ENCODE measurements at places on chromosomes 2 and 18.

DNA sequence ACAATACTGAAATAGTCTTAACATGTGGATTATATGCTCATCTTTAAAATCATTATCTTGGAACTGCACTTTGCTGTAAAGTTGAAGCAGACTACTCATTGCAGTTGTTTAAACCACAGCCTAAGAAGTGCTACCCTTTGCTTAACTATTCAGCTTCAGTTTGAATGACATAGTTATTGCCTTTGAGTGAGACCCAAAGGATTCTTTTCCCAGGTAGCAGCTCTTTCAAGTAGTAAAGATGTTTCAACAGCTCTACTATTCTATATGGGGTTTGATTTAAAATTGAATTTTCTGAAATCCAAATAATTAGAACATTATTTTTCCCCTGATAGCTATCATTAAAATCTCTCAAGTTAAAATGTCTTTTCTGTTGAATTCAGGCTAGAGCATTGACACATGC lies 1.1 kb downstream of the SCG2 start:
- no peak for DNase-seq

GRCh38 chr2:175457895-175458448 lies 276.5 kb upstream of the ATP5MC3 start:
- DNase-seq, result no peak

DNA sequence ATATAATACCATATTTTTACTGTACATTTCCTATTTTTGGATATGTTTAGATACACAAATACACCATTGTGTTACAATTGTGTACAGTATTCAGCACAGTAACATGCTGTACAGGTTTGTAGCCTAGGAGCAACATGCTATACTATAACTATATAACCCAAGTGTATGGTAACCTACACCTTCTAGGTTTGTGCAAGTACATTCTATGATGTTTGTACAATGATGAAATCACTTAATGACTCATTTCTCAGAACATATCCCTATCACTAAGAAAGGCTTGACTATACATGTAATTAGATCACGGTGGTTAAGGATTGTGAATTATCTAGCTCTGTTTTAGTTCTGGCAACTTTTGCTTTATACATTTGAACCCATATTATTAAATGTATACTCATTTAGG lies 31.3 kb downstream of the NPHP1 start:
- no peak for DNase-seq

- no peak for DNase-seq
Observed at GRCh38 chr2:9463698-9464034, 10.7 kb upstream of the IAH1 start.

- no peak for DNase-seq
Observed at GRCh38 chr2:170887496-170887895, 41.6 kb upstream of the GORASP2 start.

DNA sequence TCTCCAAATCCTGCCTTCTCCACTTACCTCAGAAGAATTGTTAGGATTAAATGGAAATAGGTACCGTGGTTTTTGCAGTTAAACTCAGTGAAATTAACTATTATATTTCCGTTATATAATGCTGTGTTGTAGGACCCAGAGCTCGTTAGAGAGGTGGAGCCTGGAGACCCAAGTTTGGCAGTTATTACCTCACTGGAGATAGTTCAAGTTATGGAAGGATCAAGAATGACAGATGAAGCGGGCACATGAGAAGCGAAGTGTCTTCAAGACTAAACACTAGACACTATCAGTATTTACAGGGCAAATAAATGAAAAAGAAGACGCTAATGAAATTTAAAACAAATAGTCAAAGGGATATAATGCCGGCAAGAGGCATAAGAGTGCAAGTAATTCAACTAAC lies 866 bp downstream of the CWC22 start:
- no peak for DNase-seq

- DNase-seq, result no peak
Observed at GRCh38 chr2:165454905-165455304, 14.6 kb upstream of the CSRNP3 start.

DNA sequence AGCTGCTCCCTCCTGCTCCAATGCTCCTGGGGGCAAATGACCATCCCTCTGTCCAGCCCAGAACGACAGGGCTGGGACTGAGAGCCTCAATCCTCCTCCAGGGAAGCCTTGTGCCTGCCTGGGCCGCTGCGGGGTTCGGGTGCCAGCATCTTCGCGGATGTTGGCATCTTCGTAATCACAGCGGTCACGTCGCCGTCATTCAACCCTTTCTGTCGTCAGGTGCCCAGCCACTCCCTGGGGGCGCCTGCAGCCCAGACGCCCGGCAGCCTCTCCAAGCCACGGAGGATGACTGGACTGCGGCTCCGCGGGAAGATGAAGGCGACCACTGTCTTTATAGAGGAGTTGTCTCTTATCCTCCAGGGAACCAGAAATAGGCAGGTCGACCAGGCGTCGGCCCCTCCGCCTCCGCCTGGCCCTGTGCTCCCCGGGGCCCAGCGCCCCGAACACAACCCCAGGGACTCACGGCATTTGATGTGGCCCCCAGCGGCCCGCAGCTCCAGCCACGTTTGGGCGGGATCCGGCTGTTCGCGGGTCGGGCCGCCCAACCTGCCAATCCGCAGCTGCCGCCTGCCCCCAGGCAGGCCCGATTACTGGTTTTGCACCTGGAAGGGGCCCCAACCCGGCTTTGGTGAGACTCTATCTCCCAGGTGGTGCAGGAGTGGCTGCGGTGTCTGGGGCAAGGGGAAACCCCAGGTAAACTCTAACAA lies 113.9 kb downstream of the THNSL2 start:
- no peak for DNase-seq

GRCh38 chr2:109046925-109047508 lies 58.0 kb upstream of the EDAR start:
- no peak for DNase-seq

DNA sequence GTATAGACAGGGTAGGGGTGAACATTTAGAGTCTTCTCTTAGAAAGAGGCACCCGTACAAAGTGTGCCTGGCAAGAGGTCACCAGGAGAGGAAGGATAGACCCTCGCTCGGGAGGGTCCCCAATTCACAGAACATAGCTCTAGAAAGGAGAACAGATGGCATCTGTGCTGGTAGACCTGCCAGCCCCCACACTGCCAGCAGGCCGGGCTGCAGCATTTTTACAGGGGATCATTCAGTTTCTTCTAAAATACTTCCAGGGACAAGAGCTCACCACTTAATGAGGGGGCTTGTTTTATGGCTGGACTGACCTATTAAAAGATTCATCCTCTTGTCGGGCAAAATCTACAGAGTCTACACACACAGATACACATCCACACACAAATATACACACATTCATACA lies 149.9 kb downstream of the SEPTIN10 start:
- no peak for DNase-seq

GRCh38 chr2:21263622-21264021 lies 139.9 kb downstream of the TDRD15 start:
- no peak for DNase-seq

DNA sequence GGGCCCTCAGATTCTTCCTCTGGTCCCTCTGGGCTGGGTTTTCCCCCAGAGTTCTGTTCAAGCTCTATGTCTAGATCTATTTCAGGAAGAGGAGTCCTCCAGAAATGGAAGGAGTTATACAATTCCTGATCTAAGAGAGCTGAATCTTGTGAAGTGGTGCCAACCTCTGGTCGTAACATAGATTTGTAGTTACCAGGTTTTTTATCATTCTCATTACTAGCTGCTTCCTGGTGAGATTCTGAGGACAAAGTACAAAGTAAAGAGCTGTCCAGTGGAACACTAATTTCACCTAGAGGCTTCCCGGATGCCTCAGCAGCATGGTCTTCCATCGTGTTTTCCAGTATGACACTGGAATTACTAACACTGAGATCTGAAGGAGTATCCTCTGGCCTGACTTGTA lies 44.1 kb downstream of the PPP4R1 start:
- DNase-seq, result no peak

- no peak for DNase-seq
Observed at GRCh38 chr2:179550214-179550613, 285.6 kb upstream of the SESTD1 start.

DNA sequence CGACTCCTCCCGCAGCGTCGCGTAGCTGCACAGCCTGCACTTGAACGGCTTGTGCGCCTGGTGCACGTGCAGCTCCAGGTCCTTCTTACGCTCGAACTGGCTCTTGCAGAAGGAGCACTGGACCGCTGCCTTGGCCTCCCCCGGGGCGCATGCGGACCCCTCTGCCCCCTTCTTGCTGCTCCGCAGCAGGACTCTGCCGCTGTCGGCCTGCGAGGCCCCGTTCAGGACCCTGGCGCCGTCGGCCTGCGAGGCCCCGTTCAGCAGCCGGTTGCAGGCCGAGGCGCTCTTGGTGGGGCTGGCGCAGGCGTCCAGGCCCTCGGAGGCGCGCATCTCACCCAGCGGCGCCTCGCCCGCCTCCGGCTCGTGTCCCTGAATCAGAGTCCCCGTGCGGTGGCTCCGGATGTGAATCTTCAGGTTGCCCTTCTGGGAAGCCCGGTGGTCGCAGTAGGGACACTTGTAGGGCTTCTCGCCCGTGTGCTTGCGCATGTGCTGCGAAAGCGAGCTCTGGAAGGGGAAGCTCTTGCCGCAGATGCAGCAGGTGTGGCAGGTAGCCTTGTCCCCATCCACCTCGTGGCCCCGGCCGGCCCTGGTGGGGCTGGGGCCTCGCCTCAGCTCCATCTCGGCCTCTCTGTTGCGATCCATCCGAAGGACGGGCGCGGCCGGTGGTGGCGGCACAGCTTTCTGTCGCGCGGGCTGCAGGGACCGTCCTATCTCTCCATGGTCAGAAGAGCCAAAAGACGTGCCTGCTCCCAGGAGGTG lies 52.5 kb downstream of the ZNF516 start:
- DNase-seq, result no peak

- no peak for DNase-seq
Observed at GRCh38 chr18:42087876-42088275, 132.8 kb downstream of the PIK3C3 start.

DNA sequence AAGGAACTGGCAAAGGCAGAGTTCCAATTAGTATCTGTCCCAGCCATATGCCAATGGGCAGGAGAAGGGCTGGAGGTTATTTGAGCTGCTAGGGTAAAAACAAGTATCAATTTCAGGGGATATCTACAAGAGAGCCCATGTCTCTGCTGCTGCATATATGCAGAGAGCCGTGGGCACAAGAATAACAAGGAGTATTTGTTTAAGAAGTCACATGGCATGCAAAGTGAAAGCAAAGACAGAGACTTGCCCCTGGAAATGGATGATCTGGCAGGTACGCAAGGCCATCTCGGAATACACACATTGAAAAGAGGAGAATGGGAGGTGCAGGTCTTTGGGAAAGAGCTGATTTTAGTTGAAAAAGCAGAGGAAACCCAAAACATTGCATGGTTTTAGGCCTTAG lies 170.6 kb downstream of the EVA1A start:
- DNase-seq, result no peak

DNA sequence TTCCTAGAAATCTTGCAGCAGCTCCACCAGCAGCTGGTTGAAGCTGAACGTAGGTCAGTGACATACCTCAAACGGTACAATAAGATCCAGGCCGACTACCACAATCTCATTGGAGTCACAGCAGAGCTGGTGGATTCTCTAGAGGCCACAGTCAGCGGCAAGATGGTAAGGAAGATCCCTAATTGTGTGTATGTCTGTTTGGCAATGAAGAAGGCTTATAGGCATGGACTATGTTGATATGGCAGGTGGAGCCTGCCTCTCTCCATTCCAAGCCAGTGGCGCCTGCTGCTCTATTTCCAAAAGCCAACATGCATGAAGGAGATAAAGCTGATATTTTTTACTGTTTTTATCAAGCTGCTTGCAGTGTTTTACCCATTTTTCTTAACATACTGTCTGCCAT lies 36.8 kb downstream of the ARMC9 start:
- no peak for DNase-seq

GRCh38 chr2:143856978-143857377 lies 662.9 kb downstream of the ZEB2 start:
- DNase-seq, result no peak

DNA sequence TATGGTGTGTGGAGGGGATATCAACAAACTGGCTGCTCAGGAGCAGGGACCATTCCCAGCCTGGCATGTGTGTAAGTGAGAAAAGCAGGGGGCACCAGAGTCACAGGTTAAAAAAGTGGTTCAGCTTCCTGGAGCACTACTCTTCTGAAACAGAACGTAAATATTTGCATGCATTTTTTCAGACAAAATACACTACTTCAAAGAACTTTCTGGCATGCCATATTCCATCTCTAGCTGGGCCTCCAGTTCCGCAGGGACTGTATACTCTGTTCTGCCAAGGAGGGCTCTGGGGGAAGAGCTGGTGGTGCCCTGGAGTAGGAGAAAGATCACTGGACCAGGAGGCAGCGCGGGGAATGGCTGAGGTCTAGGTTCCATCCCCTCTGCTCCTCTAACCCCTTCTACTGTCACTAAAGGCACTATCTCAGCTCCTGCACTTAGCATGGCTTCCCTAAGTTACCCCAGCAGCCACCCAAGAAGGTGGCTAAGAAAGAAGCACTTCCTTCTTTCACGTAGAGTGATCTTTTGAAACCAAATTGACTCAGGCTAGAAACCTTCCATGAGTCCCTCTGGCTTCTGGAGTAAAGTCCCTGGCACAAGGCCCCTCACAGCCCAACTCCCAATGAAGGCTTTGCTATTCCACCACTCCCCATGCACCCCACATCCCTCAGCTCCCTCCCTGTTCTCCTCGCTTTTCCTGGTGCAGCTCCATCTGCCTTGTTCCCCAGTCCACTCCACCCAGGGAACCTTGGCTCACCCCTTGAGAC lies 57.6 kb upstream of the CABLES1 start:
- no peak for DNase-seq

- DNase-seq, result no peak
Observed at GRCh38 chr18:62490967-62491695, 31.7 kb upstream of the ZCCHC2 start.

GRCh38 chr2:226600802-226601201 lies 198.8 kb downstream of the IRS1 start:
- no peak for DNase-seq

DNA sequence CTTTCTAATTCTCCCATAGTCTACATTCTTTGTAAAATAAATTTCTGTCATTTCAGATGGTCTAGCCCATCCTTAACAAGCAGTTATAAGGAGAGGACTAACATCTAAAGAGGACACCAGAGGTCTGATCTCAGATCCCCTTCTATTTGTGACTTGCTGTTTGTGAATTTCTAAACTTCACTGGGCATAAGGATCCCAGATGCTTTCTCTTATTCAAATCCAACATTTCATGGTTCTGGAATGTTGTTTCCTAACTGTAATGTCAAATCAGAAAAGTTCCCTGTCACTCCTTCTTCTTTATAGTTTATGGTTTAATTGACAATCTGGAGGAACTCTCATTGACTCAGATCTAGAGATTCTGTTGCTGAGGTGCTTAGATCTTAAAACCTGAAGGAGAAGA lies 430.2 kb downstream of the MEIS1 start:
- no peak for DNase-seq

- no peak for DNase-seq
Observed at GRCh38 chr2:42775810-42776209, 11.9 kb upstream of the OXER1 start.

DNA sequence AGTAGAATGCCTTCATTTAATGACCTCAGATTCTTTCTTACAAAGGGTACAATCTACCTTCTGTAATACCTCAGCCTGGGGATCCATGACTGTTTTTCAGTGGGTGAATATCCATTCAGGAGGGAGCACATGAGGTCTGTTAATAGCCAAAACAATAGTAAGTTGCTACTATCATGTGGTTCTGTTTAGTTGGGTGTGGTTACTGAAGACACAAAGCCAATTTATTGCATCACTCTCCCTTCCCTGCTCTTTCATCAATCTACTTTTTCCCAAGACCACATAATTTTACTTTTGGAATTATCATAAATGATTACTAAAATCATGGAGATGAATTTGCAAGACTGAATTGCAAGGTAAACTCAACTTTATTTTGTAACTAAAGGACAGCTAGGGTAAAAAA lies 254.2 kb downstream of the GALNT13 start:
- no peak for DNase-seq

Data from stimulated activated CD8-positive, alpha-beta memory T cell treated with anti-CD3 and anti-CD28 coated beads, Interleukin-7, amount 100 ng/mL, for 1 hour (primary cell).